Thyroid gland (tissue), 4 donors: ENCODE measurements at places on chromosomes 3 and 15. TPM values are rescaled to one million over a fixed set of nuclear protein-coding genes. Genes with fewer than 3 reads are reported as not detected.

POTEB3 gene
- total RNA-seq = not detected

SH3GL3 gene
- total RNA-seq = 0.40 TPM

DGKG gene
- 35.1 TPM for total RNA-seq

USP19 gene
- 75.4 TPM for total RNA-seq

SLC12A8 gene
- total RNA-seq = 87.7 TPM

C3orf49 gene
- not detected for total RNA-seq

PLSCR4 gene
- 61.6 TPM for total RNA-seq

DNA sequence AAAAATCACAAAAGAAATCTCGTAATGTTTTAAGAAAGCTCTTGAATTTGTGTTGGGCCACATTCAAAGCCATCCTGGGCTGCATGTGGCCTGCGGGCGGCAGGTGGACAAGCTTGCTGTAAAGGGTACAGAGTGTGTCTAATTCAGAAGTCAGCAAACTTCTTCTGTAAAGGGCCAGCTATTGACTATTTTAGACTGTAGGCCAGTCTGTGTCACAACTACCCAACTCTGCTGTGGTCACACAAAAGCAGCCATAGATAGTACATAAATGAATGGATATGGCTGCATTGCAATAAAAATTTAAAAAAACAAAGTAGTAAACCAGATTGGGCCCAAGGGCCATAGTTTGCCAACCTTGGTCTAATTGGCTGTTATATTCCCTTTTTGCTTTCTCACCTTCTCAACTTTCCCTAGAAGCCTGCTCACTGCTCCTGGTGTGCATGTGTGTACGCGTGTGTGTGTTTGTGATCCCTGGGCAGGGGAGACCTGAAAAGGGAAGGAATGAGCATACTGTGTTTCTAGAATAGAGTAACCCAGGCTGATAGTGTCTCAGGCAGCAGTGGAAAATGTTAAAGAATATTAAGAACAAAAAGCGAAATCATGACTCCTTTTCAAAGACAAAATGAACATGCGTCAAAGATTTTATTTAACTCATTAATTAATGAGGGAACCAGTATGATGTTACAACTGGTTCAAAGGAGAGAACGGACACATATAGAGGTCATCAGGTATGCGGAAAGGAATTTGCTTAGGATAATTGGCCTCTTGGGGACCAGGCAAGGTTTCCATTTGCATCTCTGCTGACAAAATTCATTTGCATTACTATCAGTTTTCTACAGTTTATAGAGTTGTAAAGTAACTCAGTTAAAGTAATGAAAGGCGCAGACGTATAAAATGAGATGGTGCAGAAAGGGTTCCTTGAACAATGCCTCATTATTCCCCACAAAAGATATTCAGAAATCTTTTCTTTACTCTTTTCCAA lies 248.0 kb downstream of the THSD4 start:
- DNase-seq = no peak

DNA sequence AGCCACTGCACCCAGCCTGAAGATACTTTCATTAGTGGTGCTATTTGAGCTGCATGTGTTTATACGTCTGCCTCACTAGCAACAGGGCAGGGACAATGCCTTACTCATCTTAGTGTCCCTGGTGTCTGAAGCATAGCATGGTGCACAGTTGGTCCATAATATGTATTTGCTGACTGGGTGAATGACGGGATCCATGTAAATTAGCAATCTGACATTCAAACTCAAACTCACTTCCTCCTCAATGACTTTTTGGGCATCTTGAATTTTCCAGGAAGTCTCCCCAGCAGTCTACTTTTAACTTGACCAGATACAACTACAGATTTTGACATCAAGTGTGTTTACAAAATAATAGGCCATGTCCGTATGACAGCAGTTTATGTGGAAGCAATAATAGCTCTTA lies 3.0 kb upstream of the LDHAL6B start:
- DNase-seq = no peak

DNA sequence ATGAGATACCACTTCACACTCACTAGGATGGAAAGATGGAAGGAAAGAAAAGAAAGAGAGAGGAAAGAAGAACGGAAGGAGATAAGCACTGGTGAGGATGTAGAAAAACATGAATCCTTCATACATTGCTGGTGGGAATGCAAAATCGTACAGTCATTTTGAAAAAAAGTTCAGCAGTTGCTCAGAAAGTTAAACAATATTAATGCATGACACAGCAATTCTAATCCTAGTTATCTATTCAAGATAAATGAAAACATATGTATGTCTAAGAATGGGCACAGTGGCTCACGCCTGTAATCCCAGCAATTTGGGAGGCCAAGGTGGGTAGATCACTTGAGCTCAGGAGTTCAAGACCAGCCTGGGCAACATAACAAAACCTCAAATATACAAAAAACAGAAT lies 59.1 kb downstream of the SENP7 start:
- DNase-seq = no peak

DNA sequence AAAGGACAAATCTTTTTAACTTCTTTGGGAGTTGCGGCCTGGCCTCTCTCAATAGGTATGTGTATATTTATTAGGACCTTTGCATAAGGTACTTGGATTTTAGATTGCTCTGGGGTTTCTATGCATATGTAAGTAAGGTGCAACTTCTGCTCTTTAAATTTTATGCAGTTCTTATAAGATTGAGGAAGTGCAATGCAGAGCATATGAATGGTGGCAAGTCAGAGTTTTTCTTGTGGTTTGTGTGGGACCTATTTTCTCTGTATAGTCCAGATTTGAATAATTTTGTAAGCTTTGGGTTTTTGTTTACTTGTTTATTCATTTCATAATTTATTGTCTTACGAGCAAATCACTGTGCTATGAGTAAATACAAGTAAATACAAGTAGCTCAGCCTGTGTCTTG lies 101.5 kb downstream of the ATG7 start:
- no peak for DNase-seq

DNA sequence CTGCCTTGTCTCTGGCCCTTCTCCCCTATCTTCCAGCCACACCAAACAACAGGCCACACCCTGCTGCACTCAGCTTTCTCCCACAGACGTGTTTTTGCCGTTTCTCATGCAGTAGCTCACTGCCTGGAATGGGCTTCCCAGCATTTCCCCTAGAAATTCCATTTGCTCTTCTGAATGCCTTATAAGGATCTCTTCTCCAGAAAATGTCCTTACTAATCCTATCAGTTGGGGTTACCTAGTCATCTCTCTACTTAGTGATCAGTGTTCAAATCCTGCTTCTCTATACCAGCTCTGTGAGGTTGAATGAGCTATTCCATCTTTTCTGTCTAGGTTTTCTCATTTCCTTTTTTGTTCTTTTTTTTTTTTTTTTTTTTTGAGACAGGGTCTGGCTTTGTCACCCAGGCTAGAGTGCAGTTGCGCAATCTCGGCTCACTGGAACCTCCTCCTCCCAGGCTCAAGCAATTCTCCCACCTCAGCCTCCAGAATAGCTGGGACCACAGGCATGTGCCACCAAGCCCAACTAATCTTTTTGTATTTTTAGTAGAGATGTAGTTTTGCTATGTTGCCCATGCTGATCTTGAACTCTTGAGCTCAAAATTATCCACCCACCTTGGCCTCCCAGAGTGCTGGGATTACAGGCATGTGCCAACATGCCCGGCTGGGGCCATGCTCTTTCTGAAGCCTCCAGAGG lies 98.2 kb upstream of the CHD2 start:
- no peak for DNase-seq

DNA sequence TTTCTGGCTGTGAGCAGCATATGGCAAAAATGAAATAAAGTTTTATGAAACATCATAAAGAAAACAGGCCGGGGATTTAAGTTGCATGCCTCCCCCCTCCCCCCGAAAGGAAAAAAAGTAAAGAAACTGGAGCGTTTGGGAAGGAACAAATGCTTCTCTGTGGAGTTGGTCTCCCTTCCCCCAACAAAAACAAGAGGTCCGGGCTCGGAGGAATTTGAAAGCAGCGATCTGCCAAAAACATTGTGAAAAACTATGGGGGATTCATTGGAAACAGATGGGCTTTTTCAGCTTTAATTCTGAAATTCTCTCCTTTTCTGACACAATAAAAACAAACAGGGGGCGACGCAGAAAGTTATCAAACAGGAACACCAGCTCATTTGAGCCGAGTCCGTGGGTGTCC lies 17.0 kb downstream of the RGMA start:
- peak; percentile 13 for DNase-seq

DNA sequence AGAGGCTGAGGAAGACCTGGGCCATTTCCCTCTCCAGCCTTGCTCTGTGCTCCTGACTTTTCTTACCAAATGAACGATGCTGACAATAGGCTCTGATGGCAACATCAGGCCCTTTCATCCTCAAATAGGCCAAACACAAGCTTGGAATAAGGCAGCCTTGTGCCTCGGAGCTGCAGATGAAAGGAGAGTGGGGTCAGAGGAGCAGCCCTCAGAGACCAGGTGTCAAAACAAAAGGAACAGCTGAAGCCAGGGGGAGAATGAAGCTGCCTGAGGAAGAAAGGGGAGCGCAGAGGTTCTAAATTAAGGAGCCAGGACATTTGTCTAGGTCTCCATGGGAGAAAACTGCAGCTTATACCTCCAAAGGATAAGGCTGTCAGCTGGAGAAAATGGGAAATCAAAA lies 5.1 kb downstream of the BFSP2 start:
- no peak for DNase-seq

DNA sequence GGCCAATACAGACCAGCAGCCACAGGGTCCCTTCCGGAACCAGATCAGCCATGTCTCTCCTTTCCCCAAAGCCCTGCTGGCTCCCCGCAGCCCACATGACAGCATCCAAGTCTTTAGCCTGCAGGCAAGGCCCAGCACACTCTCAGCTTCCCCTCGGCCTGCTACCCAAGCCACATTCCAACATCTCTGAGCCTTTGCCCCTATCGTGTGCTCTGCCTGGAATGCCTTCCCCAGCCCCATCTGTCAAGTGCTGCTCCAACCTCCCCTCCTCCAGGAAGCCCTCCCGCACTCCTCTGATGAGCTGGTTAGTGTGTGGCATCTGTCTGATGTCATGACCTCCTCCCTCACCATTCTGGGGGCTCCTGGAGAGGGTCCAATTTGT lies 8.5 kb downstream of the PLXND1 start:
- DNase-seq = no peak

DNA sequence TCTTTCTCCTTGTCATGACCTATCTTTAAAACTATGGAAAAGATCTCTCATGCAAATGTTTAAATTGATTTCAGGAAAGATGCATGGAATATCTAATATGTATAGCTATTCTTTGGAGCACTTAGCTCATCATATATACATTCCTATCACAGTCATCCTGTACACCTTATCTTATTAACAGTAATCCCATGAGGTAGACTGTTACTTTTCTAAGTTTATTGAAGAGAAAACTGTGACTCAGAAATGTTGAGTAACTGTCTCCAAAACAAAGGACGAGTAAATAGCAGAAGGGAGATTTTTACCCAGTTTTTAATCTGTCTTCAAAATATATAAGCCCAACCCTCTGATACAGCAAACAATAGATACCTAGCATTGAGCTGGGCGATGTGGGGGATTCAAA lies 308.3 kb downstream of the GAP43 start:
- no peak for DNase-seq

DNA sequence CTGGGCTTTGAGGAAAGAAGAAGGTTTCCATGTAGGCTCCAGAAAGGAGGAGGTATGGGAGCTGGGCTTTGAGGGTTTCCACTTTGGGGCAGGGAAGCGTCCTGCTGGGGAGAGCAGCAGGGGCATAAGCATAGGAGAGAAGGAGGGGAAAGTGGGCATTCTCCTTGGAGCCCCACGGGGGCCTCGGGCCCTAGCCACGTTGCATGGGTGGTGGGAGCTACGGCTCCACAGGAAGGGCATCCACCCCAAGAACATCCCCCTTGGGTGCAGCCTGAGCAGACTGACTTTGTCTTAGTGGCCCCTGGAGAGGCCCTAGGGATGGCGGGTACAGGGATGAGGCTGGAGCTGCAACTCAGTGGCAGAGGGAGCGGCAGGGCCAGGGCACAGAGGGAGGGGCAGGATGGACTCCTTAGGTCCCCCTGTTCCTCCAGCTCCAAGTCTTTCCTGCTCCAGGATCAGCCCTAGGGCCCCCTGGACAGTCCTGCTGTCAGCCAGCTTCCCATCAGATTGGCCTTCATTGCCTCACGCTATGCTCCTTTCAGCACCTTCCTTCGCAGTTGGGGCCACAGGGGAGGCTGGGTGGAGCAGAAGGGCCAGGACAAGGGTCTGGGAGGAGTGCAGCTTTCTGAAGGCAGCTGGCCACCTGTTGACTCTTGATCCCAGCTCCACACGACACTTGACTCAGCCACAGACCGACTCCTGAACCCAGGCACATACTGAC lies 22.9 kb downstream of the PRR20G start:
- DNase-seq = no peak

GRCh38 chr15:26974120-26974780 lies 3.3 kb downstream of the GABRG3 start:
- no peak for DNase-seq

GRCh38 chr3:183265834-183266417 lies 12.9 kb downstream of the B3GNT5 start:
- no peak for DNase-seq

DNA sequence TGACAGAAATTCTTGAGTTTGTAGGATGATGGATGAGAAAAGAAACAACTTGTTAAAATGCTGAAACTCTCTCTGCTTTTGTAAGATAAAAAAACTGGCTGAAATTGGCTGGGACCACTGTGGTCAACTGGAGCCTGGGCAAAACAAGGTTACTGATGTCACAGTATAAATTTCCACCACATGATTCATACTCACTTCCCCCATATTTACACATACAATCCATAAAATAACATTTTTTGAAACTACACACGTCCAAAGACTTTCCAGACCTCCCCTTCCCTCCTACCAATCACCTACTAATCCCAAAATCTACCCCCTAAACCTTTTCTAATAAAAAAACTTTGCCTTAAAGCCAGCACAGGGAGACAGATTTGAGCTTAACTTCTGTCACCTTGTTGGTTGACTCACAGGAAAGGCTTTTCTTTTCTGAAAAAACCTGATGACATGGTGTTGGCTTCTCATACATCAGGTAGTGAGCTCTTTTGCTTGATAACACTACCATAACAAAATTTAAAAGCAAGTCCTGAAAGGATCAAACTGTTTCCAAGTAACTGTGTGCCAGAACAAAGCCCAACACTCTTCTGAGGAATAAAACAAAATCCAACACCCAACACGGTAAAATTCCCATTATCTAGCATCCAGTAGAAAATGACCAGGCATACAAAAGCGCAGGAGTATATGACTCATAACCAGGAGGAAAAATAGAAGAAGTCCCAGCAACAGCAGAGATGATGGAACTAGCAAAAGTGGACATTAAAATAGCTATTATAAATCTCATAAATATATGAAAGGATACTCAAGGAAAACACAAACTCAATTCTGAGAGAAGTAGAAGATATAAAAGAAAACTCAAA lies 87.3 kb upstream of the SNRK start:
- no peak for DNase-seq

GRCh38 chr3:40476478-40477470 lies at the start of gene ZNF619:
ZNF619 (plus strand) TSS chr3:40477122; CDS start chr3:40477980, 858 bp downstream.
- peak; percentile 71 for DNase-seq
